Mesenteric fat pad (tissue), 1 donor: ENCODE measurements at places on chromosomes 2 and 18.

DNA sequence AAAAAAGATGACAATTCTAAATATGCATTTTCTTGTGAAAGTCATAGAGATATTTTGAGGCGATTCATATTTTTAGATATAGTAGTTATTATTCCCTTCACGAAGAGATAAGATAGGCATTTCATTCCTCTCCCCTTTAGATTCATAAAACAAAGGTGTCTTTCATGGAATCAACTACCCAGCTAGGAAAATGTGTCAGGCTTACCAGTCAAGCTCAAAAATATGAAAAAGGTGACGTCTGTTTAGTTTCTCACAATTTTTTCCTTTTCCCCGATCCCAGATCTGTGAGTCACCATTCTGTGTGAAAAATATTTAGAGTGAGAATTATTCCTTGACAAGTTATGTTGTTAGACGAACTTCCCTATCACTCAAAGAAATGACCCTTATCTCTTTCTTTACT, 95.4 kb upstream of the FN1 start:
- DNase-seq = no peak

DNA sequence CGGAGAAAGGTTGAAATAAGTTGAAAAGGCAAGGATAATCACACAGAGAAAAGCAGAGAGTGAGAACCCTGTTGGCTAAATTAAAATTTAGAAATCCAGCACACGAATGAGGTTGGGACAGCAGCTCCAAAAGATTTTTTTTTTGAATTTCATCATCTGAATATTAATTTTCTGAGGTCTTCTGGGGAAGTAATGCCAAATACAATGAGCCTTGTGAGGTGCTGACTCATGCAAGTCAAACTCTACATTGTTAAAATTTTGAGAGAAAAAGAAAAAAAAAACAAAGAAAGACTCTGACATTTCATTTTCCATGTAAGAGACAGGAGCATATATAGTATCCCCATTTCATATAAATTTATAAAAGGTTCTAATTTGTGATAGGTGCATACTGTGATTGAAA, 614.2 kb upstream of the CDH2 start:
- no peak for DNase-seq

DNA sequence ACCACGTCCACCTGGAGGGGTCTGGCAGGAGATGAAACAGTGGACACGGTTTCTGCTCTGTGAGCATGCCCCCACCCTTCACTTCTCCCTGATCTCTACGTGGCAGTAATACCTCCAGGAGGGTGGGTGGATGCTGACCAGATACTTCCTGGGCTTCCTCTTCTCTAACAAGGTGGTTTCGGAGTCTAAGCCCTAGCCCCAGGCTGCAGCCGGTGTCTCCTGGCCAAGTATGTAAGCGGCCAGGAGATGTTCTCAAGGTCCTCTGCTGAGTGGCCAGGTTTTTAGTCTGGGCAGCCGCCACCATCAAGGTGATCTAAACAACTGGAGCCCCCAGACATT, 101.8 kb upstream of the ASB18 start:
- no peak for DNase-seq

DNA sequence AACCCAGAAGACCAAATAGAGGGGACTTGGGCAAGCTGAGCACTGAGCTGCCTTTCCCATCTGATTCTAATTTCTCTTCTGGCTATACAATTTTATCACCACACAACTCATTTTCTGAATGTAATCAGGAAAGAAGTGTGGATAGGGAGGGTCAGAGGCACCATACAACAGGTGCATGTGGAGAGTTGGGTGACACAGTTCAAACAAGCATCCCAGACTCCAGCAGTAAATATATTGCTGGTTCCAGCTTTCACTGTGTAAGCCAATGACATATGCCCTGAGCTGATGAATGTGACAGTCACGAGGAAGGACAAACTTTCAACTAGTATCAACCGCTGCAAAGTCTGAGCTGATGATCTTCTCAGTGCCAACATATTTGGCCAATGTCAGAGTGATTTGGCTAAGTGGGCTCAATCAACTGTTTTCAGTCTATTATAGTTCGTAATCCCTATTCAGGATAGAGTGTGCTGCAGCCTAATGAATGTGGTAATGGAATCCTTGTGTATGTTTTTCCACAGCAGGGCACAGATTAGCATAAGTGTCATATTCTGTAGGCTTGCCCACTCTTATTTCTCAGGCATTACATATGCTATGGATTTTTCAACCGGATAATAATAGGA, 109.9 kb upstream of the MEIS1 start:
- DNase-seq = no peak

DNA sequence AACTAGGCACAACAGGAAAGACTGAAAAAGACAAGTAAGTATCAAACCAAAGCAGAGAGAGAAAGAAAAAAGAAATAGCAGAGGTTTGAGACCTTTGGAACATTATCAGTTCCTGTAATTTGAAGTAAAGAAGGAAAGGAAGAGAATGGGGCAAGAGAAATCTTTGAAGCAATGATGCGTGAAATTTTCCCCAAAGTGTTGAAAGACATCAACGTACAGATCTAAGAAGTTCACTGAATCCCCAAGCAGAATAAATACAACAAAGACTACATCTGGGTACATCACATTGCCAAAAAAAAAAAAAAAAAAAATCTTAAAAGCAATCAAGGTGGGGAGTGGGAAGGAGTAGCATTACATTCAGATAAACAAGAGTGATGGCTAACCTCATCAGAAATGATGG, 6.0 kb upstream of the SLC30A6 start:
- no peak for DNase-seq

- DNase-seq = no peak
Observed at GRCh38 chr2:85524336-85524908, 14.5 kb upstream of the MAT2A start.

GRCh38 chr2:232387451-232388171, 9.1 kb downstream of the ALPP start:
- DNase-seq = no peak

- DNase-seq = no peak
Observed at GRCh38 chr2:176668912-176669311, 399.7 kb downstream of the MTX2 start.

DNA sequence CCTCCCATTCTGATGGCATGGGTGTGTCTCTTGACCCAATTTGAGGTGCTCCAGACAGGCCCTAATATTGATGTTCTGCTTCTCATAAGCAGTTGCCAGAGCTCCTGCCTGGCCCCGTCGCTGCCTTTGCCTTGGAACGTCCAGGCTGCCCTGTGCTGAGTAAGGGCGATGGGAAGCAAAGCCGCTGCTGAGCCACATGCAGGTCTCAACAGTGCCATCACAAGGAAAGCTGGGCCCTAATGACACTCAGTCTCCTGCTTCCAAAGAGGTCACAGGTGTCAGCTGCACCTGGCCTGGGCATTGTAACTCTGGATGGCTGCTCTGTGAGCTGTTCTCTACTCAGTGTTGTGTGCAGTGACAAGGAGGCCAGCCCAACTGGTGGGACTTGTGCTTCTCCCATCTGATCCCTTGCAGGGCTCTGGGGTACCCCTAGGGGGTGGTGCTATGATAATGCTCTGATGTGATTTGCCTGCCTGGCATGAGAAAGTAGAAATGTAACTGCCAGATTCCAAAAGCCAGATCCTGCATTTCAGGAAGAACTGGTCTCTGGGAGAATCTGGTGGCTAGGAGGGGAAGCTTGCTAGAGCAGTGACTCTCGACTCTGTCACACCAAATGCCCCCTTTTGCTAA, 8.7 kb downstream of the TTC39C start:
- no peak for DNase-seq
